MG63 (cell line): ENCODE measurements at places on chromosomes 7 and 10. TPM values are rescaled to one million over a fixed set of nuclear protein-coding genes. Genes with fewer than 3 reads are reported as not detected.

- no peak for DNase-seq
Measured at GRCh38 chr7:41691286-41692190, 11.4 kb downstream of the INHBA start.

- no peak for DNase-seq
Measured at GRCh38 chr7:158358926-158359645, 228.5 kb downstream of the PTPRN2 start.

DNA sequence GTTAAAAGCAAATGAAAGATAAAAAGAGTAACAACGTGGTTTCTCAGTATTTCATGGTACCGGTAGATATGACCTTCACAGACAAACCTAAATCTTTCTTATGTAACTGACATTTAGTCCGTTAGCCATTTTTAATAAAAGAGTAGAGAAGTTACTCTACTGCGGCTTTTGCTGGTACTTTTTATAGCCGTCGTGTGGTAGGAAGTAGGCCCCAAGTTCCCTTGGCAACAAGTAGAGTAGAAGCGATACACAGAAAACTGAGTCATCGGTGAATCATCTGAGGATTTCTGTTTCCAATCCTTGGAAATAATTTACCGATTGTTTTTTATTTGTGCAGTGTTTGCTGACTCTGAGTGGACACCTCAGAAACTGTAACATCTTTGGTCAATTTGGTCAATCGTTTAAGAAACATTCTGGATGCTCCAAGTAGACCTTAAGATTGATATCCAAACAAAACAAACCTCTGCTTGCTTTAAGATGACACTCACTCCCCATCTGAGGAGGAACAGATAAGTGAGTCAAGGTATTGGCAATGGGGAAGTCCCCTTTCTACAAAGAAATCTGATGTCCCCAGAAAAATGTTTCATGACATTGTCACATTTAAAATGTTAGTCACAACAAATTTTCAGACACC, 63.9 kb upstream of the AHR start:
- DNase-seq = peak; percentile 65

DNA sequence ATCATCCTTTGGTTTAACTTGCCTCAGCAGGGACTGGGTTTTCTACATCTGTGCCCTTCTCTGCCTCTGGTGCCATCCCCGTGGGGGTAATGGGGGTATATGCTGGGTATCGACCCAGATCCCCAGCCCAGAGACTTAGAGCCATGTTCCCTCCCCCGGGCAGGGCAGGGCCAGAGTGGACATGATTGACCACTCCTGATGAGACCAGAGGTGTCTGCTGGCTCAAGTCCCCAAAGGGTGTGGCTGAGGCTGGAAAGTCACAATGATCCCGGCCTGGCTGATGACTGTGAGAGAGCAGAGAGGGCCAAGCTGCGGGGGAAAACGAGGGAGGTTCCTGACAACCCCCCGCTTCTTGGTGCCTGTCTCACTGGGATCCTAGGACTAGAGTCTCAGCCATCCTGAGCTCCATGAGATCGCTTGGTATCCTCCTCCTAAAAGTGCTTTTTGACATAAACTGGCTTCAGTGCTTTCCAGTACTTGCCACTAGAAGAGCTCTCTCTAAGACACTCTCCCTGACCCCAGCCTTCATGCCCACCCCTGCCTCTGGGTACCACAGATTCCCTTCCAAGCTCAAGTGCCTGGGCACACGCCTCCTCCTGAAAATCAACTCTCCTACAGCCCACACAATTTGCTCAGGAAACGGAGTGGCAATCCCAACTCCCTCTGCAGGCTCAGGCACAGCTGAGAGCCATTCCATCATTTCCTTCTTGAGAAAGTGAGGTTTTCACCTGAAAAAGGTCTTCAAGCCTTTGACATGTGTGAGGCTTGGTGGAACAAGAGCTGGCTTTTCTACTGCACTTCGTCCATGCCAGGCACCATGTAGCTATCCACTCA, 33.9 kb downstream of the DRGX start:
- DNase-seq = no peak

GIMAP5 gene
- not detected in 2 replicates for total RNA-seq
